Activated CD8-positive, alpha-beta memory T cell treated with anti-CD3 and anti-CD28 coated beads, Interleukin-2, amount 50 U/mL, for 4 hours (primary cell): ENCODE measurements at places on chromosomes 7 and 10.

- DNase-seq, result no peak
Measured at GRCh38 chr10:127091354-127091753, 105.0 kb downstream of the INSYN2A start.

- no peak for DNase-seq
Measured at GRCh38 chr10:103910442-103911012, 7.5 kb downstream of the STN1 start.

DNA sequence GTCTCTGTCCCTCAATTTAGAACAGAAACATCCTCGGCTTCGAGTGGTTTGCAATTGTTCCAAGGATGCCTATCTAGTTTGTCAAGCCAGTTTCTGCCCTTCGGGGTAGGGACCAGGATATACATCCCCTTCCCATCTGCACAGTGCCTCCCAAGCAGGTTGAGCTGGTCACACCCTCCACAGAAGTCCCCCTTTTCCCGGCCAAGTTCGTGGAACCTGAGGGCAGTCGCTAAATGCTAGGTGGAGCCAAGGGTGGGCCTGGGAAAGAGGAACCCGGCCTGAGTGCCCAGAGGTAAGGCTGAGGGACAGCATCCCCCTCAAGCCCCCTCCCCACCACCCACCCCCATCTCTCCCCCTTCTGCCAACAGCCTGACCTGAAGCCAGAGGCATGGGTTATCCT is 62.4 kb upstream of the NANOS1 start:
- no peak for DNase-seq

DNA sequence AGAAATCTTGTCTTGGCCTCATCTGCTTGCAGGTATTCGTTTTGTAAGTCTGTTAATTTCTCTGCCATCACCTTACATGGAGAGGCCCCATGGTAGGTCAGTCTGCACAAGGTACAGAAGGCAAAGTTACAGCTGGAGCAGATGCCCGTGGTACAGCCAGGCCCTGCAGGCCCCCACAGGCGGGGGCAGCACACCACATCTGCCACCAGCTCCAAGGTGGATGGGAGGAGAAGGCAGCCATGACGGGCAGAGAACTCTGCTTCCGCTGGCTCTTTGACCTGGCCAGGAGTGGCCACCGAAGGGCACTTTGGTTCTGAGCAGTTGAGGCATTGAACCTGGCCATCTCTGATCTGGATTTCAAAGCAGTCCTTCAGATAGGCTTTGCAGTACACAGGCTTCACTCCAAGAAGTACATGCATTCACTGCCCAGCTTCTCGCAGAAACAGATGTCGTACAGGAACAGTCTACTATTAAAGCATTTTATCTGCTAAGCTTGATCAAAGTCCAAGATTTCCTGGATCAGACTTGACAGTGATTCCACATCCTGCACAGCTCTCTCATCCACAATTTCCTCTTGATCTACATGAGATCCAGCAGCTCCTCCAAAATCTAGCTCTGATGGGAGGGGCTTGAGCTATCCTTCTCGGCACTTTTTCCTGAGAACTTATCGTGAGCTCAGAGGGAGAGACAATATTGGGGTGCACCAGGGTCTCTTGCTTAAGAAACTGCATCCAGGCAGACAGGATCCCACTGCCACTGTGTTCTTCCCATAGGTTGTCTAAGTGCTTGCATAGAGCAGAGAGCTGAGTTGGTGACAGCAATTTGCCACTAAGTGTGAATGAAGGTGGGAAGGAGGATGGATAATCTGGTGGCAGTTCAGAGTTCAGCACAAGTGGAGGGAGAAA is 120.7 kb downstream of the TRRAP start:
- no peak for DNase-seq

DNA sequence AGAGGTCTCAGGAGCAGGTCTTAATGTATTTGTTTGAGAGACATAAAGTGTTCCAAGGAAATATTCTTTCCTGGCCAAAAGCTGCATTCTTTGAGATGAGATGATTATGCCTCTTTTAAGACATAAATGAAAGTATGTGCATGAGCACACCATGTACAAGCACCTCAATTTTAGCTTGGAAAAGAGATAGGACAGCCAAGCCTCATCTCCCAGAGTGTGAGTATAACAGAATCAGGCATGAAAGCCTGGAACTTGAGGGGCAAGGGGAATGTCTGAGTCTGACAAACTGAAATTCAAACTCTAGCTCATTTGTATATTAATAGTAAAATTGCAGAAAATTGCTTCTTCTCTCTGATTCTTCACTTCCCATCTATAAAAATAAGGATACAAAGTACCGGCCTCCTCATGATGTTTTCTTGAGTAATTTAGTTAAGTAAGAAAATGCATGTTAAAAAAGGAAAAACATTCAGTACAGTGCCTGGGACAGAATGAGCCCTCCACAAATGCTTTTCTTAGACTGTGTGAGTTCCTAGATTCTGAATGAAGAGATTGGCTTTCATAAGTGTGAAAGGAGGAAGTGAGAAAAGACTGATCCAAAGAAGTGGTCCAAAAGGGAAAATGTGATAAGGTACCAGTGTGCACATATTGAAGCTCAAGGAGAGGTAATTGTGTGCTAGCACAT is 1260.9 kb upstream of the SORCS1 start:
- DNase-seq, result no peak

DNA sequence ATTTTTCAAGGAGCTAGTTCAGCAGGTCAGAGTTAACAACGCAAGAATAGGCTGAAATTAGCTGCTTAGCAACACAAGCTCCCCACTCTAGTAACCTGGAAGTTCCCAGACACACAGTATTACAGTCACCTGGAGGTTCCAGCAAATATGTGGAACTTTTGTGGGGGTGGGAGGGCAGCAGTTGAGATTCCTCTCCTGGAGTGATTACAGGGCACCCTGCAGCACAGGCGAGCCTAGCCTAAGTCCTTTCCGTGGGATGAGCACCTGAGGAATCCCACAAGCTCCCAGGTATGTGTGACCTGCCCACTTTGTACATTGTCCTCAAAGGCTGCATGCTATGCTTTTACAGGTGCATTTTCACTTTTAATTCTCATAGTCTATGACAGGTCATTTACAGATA is 13.6 kb downstream of the TPK1 start:
- DNase-seq, result no peak

GRCh38 chr7:24702755-24703154 is 54.5 kb downstream of the GSDME start:
- DNase-seq, result no peak

DNA sequence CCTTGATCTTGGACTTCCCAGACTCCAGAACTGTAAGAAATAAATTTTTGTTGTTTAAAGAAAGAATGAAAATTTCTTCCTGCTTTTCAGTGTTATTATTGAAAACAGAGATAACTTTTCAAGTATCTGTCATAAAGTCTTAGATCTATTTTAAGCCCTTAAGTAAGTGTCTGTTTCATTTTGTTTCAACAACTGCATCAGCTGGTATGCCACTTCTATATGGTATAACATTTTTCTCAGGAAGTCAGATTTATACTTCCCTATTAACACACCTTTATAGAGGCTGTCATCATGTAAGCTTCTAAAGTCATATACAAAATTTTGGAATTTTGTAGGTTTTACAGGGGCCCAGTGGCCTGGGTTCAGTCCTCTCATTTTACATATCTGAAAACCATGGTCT is 24.4 kb downstream of the RALA start:
- no peak for DNase-seq

- DNase-seq, result no peak
Measured at GRCh38 chr7:508461-509170, 11.0 kb downstream of the PDGFA start.

- no peak for DNase-seq
Measured at GRCh38 chr10:98128802-98129201, 5.7 kb upstream of the R3HCC1L start.
